Activated CD8-positive, alpha-beta memory T cell treated with anti-CD3 and anti-CD28 coated beads for 48 hours (primary cell): ENCODE measurements at places on chromosomes 16 and 17.

DNA sequence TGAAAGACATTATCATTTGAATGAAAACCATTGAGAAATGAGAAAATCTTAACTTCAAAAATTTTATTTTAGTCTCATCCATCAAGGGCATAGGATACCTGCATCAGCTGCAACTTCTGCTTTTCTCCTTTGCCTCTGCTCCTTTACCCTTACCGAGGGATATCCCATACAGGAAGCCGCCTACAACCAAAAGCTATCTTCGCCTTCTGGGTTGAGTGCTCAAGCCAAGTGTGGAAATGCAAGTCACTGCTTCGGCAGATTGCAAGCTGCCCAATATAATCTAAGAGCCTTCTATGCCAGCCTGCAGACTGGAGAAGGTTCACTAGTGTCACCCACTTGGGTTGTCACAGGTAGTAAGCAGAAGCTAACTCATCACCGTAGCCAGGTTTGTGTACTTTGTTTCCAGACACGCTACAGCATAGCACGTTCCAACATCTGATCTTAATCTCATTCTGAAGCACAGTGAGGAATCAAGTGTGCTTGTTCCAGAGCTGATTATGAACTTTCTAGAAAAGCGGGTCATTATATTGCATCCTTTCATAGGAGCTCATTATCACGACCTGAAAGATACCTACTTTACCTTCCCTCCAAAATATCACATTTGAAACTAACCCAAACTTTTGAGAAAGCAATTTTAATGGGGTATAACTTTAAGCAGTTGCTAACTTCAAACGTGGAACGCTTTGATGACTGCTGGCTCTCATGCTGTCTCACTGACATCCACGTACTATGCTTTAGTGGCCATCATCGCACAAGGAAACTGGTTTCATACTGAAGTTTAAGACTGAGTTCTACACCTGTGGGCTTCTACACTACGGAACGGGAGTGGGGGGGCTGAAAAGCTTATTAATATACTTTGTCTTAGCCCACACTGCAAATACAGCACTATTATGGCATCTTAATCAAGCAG, 8.0 kb upstream of the UNK start:
- no peak for DNase-seq

DNA sequence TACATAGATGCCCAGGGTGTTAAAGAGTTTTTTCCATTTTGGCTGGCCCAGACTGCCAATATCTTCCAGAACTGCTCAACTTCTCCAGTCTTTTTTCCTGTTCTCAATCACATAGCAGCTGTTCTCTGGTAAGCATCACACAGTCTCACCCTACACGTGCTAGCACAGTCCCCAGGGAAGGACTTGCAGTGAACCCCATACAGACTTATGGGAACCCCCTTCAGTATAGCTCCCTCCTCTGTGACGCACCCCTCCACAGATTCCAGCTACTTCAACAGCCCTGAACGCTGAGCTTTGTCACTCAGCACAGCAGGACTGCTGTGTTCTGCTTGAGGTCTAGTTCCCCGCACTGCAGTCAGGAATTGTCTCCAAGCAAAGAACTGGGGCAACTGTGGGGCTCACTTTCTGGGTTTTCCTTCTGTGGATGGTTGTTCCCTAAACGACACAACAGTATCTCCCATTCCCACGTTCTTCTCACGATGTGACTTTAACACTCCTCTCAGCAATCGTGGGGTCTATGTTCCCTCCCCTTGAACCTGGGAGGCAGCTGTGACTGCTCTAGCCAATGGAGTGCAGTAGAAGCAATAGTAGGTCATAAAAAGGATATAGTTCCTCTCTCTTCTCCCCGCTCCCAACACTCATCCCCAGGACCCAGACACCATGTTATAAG, 3.6 kb downstream of the MMP28 start:
- DNase-seq: no peak

DNA sequence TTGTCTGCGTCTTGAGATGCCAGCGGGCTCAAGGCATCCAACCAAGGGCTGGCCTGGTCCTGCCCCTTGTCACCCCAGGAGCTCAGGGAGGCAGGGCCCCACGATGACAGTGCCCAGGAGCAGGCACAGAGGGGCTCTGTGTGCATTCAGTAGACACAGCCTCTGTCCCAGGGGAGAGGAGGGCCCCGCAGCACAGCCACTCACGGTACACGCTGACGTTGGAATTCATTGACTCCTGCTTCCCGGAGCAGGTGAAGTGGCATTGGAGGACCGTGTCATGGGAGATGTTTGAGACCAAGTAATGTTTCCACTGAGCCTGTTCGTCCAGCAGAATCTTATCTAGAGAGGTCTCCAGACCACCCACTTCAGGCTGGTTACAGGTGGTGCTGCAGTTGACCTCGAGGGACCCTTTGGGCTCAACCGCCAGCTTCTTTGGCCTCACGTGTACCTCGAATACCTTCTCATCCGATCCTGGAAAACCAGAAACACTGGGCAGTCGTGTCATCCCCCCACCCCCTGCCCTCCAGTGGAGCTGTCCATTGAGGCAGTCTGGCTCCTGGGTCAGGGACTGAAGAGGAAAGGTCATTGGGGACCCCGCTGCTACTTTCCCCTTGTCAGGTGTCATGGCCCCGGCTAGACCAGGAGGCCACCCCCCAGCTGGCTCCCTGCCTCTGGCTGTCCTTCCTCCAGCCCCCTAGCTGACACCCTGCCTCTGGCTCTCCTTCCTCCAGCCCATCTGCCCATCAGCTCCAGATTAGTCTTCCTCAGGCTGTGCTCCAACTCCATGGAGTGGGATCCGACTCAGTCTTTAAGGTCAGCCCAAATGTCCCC, 7.0 kb downstream of the PRR29 start:
- no peak for DNase-seq

- no peak for DNase-seq
Measured at GRCh38 chr17:46831573-46832330, 13.3 kb upstream of the WNT3 start.

GRCh38 chr17:76562734-76563148, 22.9 kb downstream of the PRCD start:
- DNase-seq: no peak

DNA sequence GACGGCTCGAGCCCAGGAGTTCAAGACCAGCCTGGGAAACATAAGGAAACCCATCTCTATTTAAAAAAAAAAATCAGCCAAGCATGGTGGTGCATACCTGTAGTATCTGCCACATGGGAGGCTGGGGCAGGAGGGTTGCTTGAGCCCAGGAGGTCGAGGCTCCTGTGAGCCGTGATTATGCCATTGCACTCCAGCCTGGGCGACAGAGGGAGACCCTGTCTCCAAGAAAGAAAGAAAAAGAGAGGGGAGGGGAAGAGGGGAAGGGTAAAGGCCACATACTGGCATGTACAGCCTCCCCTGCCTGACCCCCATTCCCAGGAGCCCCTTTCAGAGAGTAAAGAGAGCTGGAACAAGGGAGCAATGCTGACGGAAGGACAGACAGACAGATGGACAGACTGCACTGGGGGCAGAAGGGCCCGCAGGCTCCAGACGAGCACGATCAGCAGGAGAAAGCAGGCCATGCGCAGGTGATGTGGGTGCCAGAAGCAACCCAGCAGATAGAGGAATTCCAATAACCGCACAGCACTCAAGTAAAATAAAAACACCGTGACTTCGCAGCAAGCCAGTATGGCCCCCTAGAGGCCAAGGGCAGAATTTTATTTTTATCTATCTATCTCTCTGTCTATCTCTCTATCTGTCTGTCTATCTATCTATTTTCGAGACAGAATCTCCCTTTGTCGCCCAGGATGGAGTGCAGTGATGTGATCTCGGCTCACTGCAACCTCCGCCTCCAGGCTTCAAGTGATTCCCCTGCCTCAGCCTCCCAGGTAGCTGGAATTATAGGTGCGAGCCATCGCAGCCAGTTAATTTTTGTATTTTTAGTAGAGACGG, 27.1 kb upstream of the SNN start:
- DNase-seq: no peak

GRCh38 chr17:69523244-69523861, 108.9 kb downstream of the MAP2K6 start:
- DNase-seq: no peak

- no peak for DNase-seq
Measured at GRCh38 chr17:59094861-59095530, 11.7 kb downstream of the TRIM37 start.

DNA sequence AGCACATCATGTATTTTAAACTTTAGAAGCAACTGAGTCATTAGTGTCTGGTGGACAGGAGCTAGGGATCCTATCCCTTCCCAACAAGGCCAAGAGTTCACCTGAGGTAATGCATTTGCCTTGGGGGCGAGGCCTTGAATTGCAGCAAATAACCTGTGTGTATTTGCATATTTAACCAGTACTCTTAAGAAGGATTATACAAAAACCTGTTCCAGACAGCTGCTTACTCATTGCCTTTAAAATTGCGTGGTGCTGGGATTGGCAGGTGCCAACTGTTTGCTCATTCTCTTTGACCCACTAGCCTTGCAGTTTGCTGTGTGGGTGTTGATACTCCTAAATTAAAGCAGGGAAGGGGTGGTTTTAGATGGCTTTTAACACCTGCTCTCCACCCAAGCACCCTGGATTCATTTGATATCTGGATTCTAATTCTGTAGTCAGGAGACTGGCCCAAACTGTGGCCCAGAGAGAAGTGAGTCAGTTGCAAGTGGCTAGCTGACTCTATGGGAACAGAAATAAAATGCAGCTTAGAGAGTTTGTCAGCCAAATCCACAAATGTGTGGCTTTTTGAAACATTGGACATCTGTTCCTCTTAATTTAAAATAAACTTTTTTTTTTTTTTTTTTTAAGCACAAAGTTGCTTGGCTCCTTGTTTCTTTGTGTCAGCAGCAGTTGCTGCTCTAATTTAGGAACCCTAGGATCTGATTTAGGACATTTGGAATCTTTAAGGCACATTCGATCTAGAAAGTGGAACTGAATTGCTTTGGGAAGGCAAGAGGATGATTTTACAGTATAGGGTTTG, 46.9 kb downstream of the TUBD1 start:
- no peak for DNase-seq

GRCh38 chr17:28182559-28182958, 136.4 kb upstream of the TMEM97 start:
- DNase-seq: no peak

DNA sequence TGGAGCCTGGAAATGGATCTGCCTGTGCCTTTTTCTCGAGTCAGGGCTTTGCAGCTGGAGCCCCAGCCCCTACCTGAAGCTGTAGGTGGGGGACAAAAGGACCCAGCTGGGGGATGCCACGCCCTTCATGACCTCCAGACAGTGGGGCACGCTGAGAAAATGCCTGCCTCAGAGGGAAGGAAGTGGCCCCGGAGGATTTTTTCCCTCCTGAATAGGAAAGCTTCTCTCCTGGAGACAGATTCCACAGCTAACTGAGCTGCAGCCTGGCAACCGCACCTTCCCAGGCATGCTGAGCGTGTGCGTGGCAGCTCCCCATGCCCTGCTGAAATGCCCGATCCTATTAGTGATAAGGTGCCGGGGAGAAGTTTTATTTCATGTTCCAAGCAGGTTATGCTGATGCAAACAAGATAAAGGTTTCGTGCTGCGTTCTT, 58.0 kb downstream of the AIPL1 start:
- no peak for DNase-seq

DNA sequence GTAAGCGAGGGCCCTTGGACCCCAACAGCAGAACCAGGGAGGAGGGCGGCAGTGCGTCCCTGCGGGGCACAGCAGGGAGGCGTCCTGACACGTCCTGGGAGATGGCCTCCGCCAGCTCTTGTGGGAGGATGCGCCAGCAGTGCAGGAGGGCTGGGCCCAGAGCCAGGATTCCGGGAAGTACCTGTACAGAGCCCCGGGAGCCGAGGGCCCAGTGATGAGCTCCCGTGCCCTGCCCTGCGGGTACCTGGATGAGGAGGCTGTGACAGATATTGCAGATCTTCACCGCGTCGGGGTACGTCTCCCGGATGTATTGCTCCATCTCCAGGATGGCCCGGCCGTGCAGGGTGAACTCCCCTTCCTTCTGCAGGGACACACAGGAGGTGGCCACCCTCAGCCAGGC, 23.1 kb downstream of the KDM8 start:
- DNase-seq: no peak

GRCh38 chr16:71351558-71351901, 7.0 kb upstream of the CALB2 start:
- DNase-seq: no peak

- no peak for DNase-seq
Measured at GRCh38 chr16:64362193-64362592, 759.7 kb downstream of the CDH11 start.

- no peak for DNase-seq
Measured at GRCh38 chr16:86964796-86965241, 352.4 kb downstream of the C16orf95 start.

- DNase-seq: no peak
Measured at GRCh38 chr17:76541739-76542454, 2.1 kb downstream of the PRCD start.

DNA sequence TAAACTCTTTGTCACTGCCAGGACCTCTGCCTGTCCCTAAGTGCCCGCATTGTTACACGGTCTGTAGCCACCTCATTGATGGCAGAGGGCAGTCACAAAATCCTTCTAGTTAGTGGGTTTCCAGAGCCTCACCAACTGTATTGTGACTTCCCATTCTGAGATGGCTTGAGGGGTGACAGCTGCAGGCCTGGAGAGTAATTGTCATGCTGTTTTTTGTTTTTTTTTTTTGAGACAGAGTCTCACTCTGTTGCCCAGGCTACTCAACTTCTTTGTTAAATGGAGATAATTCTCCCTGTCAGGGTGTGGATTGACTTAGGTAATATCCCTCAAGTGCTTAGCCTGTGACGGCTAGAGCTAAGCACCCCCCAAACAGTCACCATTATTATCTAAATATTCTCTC, 77.9 kb downstream of the SDR42E1 start:
- DNase-seq: no peak

DNA sequence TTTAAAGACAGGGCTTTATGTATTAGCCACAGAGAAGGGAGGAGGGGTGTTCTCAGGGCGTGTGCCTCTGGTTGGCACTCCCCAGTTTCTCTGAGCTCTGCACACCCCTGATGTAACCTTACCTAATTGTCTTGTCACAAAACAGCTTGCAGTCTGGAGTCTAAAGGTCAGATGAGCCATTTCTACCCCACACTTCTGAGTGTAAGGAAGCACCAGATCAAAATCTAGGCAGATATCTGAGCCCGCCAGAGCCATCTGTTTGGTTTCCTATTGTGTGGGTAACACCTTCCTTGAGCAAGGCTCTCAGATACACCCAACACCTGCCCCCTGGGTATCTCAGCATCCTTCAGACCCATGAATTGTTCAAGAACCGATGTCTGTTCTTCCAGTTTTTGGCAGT, 15.5 kb downstream of the CDH1 start:
- DNase-seq: no peak

DNA sequence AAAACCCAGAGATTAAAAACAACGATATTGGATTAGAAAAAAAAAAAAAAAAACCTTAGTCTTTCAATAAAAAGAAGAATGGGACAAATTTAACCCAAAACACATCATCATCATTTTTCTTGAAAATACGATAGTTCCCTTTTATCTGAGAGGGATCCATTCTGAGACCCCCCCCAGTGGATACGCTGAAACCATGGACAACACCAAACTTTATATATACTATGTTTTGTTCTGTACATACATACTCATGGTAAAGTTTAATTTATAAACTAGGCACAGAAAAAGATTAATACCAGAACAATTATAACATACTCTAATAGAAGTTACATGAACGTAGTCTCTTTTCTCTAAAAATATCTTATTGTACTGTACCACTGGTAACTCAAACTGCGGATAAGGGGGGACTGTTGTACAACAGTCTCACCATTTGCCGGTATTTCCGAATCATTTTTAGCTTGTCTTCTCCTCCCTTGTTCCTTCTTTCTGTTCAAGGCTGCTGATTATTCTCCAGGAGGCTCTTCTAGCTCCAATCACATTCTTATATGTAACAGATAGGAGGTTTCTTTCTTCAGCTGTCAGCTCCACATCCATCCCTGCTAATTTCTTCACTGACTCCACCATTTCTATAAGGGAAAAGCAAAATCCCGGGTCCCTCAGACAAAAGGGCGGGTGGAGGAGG, 37.0 kb downstream of the RNF135 start:
- no peak for DNase-seq
